Lower lobe of right lung (tissue), 2 donors: ENCODE measurements at places on chromosomes 5 and 9.
A peak's percentile ranks its signal among the peaks of the same experiment; 100 is the strongest.

GRCh38 chr5:149439899-149440542 lies 60.9 kb upstream of the IL17B start:
- H3K27me3 ChIP-seq, result no peaks in the 10 kb centered on the region
- no peak for DNase-seq
- H3K36me3 ChIP-seq, result no peaks in the 10 kb centered on the region
- peak overlapping the region; percentile 53 for H3K27ac ChIP-seq

GRCh38 chr5:4700069-4700468 lies 440.1 kb upstream of the ADAMTS16 start:
- H3K4me1 ChIP-seq, result no peaks in the 10 kb centered on the region
- no peak overlapping the region for H3K4me3 ChIP-seq
- H3K27me3 ChIP-seq, result no peaks in the 10 kb centered on the region
- peak overlapping the region; percentile 63 for H3K27ac ChIP-seq
- peak; percentile 80 for DNase-seq

- H3K27me3 ChIP-seq, result peaks cover 5% of the 10 kb centered on the region
- peak overlapping the region; percentile 58 for H3K4me3 ChIP-seq
- DNase-seq, result peak; percentile 88
- H3K4me1 ChIP-seq, result peaks cover 21% of the 10 kb centered on the region
- H3K27ac ChIP-seq, result peak overlapping the region; percentile 59
Observed at GRCh38 chr9:127608104-127608966, 3.7 kb upstream of the STXBP1 start.

DNA sequence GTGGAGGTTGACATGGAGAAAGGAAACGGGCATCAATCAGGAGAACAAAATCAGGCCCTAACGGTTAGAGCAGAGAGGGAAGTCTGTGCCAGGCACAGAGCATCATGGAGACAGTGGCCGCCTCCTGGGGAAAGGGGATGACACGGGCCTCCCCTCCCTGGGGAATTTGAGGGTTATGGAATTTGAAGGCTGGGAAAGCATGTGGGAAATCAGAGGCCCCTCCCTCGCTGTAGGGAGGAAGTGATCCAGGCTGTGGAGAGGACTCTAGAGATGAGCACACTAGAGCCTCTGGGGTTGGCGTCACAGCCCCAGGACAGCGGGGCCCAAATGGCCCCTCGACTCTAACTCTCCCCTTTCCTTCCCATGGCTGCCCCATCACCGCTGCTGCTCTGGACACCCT lies 36.7 kb downstream of the PROP1 start:
- H3K27ac ChIP-seq, result no peak overlapping the region
- no peak overlapping the region for H3K4me3 ChIP-seq
- H3K4me1 ChIP-seq, result no peaks in the 10 kb centered on the region
- no peaks in the 10 kb centered on the region for H3K36me3 ChIP-seq
- H3K27me3 ChIP-seq, result no peaks in the 10 kb centered on the region

GRCh38 chr5:88426441-88426840 lies 157.8 kb upstream of the TMEM161B start:
- no peaks in the 10 kb centered on the region for H3K27me3 ChIP-seq
- DNase-seq, result no peak
- H3K27ac ChIP-seq, result no peak overlapping the region
- no peaks in the 10 kb centered on the region for H3K4me1 ChIP-seq

- H3K27ac ChIP-seq, result peak overlapping the region; percentile 41
- no peak for DNase-seq
- H3K36me3 ChIP-seq, result peaks cover 8% of the 10 kb centered on the region
- H3K4me1 ChIP-seq, result peaks cover 12% of the 10 kb centered on the region
Observed at GRCh38 chr9:96344458-96345180, 38.9 kb downstream of the SLC35D2 start.

GRCh38 chr5:82749461-82749820 lies 327.8 kb downstream of the TMEM167A start:
- peaks cover 14% of the 10 kb centered on the region for H3K4me1 ChIP-seq
- no peak for DNase-seq
- no peak overlapping the region for H3K27ac ChIP-seq
- H3K27me3 ChIP-seq, result no peaks in the 10 kb centered on the region
- no peaks in the 10 kb centered on the region for H3K36me3 ChIP-seq

DNA sequence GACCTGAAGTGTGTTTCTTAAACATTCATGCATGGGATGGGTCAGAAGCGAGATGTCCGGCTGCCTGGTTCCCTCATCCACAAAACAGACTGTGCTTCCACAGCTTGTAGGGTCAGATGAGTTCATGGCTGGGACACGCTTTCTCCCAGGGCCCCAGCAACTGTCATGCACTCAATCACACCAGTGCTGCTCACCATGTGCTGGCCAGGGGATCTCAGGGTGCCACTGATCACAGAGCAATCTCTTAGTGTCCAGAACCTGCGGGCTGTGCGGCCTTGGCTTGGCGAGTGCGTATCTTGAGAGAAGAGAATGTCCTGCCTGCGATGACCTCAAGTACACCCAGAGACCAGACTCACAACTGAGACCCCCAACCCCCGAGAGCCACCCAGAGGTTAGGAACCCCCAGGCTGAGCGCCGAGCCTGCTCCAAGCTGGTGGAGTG lies 26.0 kb upstream of the FCN2 start:
- no peaks in the 10 kb centered on the region for H3K4me1 ChIP-seq
- DNase-seq, result peak; percentile 25
- H3K27me3 ChIP-seq, result peaks cover 3% of the 10 kb centered on the region
- H3K4me3 ChIP-seq, result no peak overlapping the region

DNA sequence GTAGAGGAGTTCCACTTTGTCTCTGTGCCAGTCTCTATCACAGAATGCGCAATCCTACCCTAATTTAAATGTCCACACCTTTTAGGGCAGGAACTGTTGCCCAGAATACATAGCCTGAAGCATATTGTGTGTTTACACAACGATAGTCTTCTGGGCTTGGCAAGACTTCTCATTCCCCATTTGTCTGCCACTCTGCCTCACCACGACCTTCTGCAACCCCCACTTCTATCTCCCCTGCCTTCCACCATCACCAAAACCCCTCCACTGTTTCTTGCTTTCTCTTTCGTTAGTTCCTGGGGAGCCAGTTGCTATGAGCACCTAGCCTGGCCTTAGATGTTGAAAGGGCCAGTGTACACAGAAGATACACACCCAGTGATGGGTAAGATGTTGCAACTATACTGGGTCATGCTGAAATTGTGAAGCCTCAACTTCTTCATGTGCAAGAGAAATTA lies 883 bp upstream of the RNF145 start:
- no peaks in the 10 kb centered on the region for H3K36me3 ChIP-seq
- DNase-seq, result no peak
- peak overlapping the region; percentile 84 for H3K4me3 ChIP-seq
- peak overlapping the region; percentile 93 for H3K27ac ChIP-seq
- H3K27me3 ChIP-seq, result no peaks in the 10 kb centered on the region
- peaks cover 38% of the 10 kb centered on the region for H3K4me1 ChIP-seq

DNA sequence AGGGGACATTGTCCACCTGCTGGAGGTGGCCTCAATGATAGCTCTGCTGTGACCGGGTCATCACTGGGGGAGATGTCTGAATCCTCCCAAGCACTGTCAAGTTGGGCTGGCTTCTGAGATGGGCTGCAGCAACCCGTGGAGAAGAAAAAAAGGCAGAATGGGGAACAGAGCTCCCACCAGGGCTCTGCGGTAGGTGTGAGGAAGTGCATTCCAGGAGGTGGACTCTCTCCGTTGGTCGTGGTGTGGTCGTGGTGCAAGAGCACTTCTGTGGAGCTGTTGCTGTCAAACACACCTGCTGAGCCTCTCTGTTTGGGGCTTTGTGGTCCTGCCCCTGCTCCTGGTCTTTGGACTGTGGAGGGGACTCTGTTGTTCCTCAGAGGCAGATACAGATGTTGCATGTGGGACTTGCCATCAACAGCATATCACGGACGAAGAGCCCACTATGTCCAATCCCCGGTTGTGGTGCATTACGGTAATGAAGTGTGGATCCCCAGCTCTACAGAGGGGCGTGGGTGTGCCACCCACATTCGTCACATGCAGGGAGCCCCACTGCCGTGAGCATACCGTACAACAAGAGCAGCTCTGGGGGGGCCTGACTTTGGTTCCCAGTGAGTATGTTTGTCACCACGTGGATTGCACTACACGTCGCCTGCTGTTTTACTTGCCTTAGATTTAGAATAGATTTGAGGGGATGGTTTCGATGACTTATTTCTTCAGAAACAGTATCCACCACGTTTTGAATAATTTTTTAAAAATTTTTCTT lies 36.0 kb upstream of the PITX1 start:
- H3K27me3 ChIP-seq, result peaks cover 7% of the 10 kb centered on the region
- no peak overlapping the region for H3K27ac ChIP-seq
- no peaks in the 10 kb centered on the region for H3K4me1 ChIP-seq
- DNase-seq, result no peak
- no peaks in the 10 kb centered on the region for H3K36me3 ChIP-seq

DNA sequence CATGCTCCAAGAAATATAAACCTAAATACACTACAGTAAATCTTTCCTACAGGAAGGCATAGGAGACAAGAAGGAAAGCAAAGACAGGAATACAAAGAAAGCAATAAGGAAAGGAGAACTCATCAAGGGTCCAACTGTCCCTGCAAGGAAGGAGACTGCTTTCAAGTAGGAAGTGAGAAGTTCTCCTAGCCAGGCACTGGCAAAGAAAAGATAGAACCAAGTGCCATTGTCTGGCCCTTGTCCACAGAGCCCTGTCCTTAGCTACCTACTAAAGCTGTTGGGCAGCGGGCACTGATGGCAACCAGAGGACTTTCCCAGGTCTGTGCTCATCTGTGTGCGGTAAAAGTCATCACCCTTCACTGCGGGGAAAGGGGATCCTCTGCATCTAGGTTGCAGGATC lies 108.2 kb downstream of the KLHL3 start:
- H3K36me3 ChIP-seq, result peaks cover 5% of the 10 kb centered on the region
- H3K27ac ChIP-seq, result no peak overlapping the region
- DNase-seq, result no peak
- peaks cover 10% of the 10 kb centered on the region for H3K4me1 ChIP-seq
- H3K27me3 ChIP-seq, result no peaks in the 10 kb centered on the region

DNA sequence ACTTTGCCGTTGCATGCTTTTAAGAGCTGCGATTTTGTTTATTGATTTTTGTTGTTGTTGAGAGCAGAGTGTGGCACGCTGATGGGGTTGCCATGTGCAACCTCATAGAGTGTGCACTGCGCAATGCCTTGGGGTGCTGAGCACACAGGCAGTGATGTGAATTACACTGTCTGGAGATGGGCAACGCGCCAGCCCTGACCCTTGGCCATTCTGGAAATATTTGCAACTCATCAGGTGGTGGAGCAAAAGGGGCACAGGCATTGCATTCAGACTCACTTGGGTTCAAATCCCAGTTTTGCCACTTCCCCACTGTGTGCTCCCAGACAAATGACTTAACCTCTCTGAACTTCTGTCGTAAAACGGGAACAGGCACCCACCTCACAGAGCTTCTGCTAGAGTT lies 25.6 kb downstream of the DUSP1 start:
- no peak for DNase-seq
- H3K27me3 ChIP-seq, result no peaks in the 10 kb centered on the region

GRCh38 chr9:126219648-126220063 lies 107.0 kb upstream of the MVB12B start:
- peaks cover 6% of the 10 kb centered on the region for H3K4me1 ChIP-seq
- H3K27me3 ChIP-seq, result peaks cover 41% of the 10 kb centered on the region
- no peak overlapping the region for H3K27ac ChIP-seq
- H3K36me3 ChIP-seq, result no peaks in the 10 kb centered on the region
- no peak for DNase-seq

GRCh38 chr5:89668821-89669220 lies 740.7 kb downstream of the CETN3 start:
- no peak overlapping the region for H3K27ac ChIP-seq
- H3K4me3 ChIP-seq, result no peak overlapping the region

- H3K4me1 ChIP-seq, result peaks cover 16% of the 10 kb centered on the region
- no peaks in the 10 kb centered on the region for H3K27me3 ChIP-seq
- no peak overlapping the region for H3K27ac ChIP-seq
- DNase-seq, result no peak
- H3K4me3 ChIP-seq, result no peak overlapping the region
Observed at GRCh38 chr9:124805186-124805585, 28.3 kb downstream of the OLFML2A start.

- H3K36me3 ChIP-seq, result no peaks in the 10 kb centered on the region
- H3K4me1 ChIP-seq, result peaks cover 18% of the 10 kb centered on the region
- peaks cover 11% of the 10 kb centered on the region for H3K27me3 ChIP-seq
- H3K4me3 ChIP-seq, result no peak overlapping the region
- DNase-seq, result no peak
Observed at GRCh38 chr9:105697871-105698270, 3.5 kb downstream of the TMEM38B start.

- peaks cover 47% of the 10 kb centered on the region for H3K36me3 ChIP-seq
- H3K27me3 ChIP-seq, result no peaks in the 10 kb centered on the region
- peak; percentile 95 for DNase-seq
- peak within 1 kb of the TSS; percentile 95 for H3K27ac ChIP-seq
Observed at GRCh38 chr9:137277329-137278041, at the start of gene TOR4A. Gene TOR4A (plus strand): TSS chr9:137277726. CDS start chr9:137278690, 964 bp downstream.

DNA sequence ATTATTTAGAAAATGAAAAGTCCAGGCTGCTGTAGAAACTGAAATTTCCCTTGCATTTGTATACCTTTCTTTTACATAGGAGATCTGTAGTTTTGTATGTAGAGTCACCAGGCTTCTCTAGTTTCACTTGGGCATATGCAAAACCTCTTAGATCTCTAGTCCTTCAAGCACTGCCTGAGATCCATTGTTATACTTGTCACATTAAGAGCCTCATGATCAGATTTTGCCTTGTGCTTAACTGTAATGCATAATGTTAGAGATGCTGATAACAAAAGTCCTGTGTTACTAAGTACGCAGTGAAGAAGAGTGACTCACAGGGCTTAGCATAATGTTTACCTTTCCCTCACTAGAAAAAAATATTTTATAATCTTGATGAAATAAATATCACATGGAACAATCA lies 250.2 kb downstream of the CYLC2 start:
- H3K27ac ChIP-seq, result no peak overlapping the region
- DNase-seq, result no peak
- H3K4me3 ChIP-seq, result no peak overlapping the region
- no peaks in the 10 kb centered on the region for H3K27me3 ChIP-seq
- no peaks in the 10 kb centered on the region for H3K36me3 ChIP-seq

DNA sequence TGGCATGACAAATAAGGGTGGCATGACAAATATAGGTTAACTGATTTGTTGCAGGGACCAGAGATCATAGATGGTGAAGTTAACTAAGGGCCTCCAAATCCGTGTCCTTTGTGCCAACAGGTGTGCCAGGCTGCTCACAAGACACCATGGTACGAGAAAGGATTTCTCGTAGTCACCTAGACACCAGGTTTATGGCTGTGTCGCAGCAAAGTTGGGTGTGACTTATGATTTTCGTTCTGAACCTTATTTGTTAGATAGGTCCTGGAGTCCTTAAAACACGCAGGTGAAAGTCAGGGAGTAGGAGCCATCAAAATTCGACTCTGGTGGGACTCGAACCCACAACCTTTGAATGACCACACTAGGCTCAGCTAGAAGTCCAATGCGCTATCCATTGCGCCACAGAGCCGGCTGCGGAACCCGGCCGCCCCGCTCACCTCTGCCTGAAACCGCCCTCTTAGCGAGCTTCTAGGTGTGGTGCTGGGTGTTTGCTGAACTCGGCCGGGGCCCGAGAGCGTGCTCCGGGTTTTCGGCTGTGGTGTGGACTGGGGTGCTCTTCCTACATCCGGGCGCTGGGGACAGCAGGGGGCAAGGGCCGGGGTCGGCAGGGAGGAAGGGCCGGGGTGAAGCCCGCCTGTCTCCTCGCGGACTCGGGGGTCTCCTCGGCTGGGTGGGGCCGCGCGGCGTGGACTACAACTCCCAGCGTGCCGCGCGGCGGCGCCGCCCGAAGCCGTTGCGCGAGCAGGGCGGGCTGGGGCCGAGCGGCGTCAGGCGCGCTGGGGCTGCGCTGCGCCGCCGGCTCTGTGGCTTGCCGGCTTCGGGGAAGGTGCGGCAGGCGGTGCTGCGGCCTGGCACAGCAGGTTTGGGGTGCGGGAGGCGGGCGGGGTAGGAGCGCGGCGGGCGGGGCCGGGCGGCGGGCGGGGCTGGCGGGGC lies at the start of gene SLC27A4:
Gene SLC27A4, plus strand, starts transcription at position 767 of the 930 bp plus-strand sequence. CDS start 2,606 bp downstream, outside the sequence.
- H3K4me3 ChIP-seq, result peak within 1 kb of the TSS; percentile 93
- peak; percentile 88 for DNase-seq
- peaks cover 15% of the 10 kb centered on the region for H3K4me1 ChIP-seq
- H3K27ac ChIP-seq, result peak within 1 kb of the TSS; percentile 82
- no peaks in the 10 kb centered on the region for H3K27me3 ChIP-seq
- peaks cover 21% of the 10 kb centered on the region for H3K36me3 ChIP-seq
